T47D (cell line): ENCODE measurements at places on chromosomes 4 and X.

GRCh38 chrX:13733506-13733905 lies 914 bp downstream of the TRAPPC2 start:
- no peak for DNase-seq

DNA sequence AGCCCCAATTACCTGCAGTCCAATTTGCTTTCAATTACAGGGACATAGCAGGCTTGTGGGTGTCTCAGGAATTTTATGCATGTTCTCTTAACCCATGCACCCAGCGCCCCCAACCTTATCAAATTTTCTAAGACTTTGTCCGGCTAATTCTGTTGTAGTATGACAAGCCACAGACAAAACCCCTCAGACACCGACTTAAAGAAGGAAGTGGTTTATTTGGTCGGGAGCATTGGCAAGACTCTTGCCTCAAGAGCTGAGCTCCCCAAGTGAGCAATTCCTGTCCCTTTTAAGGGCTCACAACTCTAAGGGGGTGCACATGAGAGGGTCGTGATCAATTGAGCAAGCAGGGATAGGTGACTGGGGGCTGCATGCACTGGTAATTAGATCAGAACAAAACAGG lies 28.7 kb upstream of the IL9R start:
- no peak for DNase-seq

- peak; percentile 15 for DNase-seq
Measured at GRCh38 chrX:48890296-48890925, 7.2 kb downstream of the TIMM17B start.

DNA sequence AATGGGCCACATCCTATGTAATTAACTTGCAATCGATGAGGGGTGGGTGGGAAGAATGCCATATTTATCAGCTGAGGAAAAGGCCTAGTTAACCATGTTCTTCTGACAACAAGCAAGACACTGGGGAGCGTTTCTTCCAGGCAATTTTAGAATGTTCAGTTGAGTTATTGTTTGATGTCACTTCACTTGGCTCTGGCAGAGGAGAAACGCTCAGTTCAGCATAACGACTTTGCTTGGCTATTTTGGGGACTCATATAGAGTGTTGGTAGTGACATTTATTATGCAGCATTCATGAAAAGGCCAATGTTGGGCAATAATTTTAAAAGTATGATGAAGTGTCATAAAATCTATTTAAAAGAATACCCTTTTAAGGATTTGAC lies 648 bp downstream of the SYNPO2 start:
- DNase-seq = no peak

DNA sequence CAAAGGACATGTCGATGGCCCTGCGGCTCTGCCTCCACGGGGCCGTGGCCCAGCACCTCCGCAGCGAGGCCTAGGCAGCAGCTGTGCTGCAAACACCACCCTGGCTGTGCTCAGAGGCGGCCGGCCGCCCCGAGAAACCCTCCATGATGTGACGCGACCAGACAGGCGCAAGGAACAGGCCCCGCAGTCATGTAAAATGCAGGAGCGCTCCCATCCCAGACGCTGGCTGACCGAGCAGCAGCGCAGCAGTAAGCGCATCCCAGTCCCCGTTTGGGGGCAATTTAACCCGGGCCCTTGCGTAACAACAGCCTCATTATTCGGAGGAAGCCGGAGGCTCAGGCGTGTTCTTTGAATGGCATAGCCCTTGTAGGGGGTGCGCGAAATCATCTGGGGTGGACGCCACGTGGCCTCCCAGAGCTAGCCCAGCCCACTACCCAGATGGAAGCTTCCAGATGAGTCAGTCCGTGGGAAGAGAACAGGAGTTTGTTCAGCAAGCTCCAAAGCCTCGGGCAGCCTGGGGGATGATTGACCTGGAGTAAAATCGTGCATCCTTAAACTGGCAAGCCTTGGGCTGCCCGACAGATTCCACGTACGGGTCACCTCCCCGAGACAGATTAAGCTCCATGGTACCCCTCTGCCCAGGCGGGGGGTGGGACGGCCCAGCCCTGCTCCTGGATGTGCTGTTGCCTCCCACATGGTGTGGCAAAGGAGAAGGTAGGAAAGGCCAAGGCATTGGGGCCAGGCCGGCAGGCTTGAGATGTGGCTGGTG lies 124.0 kb downstream of the HMX1 start:
- DNase-seq = no peak

DNA sequence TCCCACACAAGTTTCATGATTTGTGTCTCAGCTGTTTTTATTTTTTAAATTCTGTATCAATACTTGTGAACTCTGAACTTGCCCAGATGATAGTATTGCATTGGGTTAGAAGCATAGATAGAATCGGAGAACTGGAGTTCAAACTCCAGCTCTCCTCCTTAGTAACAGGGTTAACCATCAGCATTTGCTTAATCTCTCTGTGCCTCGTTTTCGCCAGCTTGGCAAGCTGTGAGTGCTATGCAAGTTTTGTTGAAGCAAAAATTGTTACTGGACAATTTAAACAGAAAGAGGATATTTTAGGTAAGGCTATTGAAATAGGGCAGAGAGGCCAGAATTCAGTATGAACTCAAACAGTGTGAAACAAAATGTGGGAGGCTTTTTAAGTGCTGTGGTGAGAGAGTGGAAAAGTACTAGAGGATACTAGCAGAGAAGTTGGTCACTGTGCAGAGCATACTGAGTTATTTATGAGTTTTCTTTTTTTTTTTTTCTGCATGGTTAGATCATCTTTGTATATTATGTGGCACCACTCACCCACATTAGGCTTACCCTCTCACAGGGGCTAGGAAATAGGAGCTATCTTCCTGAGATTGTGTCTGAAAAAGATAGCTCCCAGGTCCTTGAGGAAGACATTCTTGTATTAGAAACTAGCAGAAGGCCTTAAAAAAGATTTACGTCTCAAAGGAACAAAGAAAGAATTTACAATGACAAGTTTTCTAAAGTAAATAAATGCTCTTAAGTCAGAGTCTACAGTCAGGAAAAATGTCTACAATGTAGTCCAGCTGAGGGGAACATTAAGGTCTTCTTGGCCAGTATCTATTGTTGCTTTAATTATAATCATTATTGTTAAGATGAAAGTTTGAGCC lies 1126.6 kb downstream of the FAT4 start:
- no peak for DNase-seq

GRCh38 chr4:165906272-165906671 lies 33.2 kb downstream of the TLL1 start:
- no peak for DNase-seq

DNA sequence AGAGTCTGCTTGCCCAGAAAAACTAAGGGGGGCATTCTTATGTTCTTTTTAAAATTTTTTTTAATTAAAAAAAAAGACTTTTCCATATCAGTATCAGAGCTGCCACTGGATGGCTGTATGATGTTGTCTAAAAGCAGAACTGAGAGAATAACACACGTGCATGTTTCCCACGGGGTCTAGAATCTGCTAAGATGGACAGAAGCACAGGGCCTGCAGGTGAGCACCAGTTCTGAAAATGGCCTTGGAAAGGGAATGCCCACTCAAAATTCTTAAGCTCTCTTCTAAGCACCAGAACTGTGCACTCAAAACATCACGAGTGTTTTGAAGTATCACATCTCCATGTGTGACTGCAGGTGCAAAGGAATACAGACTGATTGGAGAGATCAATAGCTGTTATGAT lies 61.1 kb downstream of the ARAP2 start:
- DNase-seq = no peak

DNA sequence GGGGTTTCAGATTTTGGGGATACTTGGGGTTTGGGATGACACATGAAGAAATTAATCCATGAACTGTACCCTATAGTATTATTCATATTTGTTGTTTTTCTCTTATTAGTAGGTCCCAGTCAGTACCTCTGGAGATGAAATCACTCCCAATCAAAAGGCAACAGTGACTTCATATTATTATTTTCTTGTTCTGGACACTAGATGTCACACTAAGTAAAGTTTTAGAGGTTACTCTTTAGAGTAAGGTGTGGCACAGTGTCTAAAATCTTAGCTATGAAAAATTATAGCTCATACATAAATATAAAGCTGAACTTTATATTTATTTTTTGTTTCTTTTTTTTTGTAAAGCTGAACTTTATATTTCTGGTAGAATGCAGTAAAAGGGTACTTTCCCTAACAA lies 35.1 kb downstream of the FAM114A1 start:
- peak; percentile 36 for DNase-seq

DNA sequence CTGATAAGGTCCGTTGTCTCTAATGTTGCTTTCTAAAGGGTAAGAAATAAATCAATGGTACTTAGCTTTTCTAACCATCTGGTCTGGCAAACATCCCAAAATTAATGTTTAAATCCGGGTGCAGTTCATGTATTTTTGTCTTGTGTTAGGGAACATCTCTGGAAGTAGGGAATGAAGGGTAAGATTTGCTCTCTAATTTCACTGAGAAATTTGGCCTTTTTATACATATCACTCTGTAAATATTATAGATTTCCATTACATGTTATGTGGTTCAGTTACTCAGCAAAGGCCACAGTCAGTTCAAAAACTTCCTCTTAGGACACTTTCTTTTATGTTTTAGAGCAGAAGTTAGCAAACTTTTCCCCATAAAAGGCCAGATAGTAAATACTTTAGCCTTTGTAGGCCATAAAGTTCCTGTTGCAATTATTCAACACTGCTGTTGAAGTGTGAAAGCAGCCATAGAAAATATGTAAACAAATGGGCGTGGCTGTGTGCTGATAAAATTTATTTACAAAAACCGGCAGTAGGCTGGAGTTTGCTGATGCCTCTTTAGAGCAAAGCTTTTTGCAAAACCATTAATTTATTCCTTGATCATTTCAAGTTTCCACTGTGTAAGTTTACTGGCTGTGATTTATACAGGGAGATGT lies 218.1 kb downstream of the ANTXR2 start:
- DNase-seq = no peak

DNA sequence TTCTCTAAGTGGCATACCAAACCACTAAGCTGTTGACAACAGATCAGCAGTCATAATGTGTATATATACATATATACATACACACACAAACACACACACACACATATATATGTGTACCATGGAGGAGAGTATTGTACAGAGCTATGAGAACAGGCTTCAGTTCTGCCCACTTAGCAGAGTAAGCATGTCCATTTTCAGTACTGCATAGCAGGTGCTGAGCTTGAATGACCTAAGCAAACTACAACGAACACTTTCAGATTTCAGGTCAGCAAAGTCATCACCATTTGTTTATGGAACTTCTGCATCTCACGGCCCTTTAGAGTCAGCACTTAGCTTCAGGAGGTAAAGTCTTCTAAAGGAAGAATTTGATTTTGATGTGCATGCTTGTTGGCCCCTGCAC lies 735.8 kb upstream of the ATOH1 start:
- no peak for DNase-seq

GRCh38 chr4:124879195-124879594 lies 166.7 kb upstream of the ANKRD50 start:
- DNase-seq = no peak

DNA sequence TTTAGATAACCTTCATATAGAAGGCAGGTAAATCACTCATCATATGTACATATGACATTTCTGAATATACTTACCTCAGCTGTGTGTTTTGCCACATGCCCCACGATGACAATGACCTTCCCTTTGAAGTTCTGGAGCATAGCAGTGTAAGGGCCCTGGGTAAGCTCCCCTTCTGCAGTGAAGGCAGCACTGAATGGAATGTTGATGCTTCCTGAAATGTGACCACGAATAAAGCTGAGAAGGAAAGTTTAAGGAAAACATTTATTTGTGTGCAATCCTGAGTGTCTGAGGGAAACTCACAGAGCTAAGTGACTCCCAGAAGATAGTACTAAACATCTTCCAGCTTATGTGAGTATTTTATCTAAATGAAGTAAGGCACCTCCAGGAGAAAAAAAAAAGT lies 200.1 kb downstream of the NPNT start:
- DNase-seq = no peak

GRCh38 chr4:48909697-48910096 lies 3.1 kb upstream of the OCIAD2 start:
- DNase-seq = no peak

DNA sequence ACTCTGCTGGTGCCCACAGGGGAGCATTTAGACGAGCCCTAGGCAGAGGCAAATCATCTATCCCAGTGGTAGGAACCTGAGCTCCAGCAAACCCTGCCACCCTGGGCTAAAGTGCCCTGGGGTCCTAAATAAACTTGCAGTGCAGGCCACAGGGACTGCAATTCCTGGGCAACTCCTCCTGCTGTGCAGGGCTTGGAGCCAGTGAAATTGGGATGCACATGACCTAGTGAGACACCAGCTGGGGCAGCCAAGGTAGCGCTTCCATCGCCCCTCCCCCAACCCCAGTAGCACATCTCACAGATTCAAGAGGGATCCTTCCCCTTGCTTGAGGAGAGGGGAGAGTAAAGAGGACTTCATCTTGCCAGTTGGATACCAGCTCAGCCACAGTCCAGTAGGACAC lies 44.1 kb downstream of the CHRNA9 start:
- DNase-seq = no peak

DNA sequence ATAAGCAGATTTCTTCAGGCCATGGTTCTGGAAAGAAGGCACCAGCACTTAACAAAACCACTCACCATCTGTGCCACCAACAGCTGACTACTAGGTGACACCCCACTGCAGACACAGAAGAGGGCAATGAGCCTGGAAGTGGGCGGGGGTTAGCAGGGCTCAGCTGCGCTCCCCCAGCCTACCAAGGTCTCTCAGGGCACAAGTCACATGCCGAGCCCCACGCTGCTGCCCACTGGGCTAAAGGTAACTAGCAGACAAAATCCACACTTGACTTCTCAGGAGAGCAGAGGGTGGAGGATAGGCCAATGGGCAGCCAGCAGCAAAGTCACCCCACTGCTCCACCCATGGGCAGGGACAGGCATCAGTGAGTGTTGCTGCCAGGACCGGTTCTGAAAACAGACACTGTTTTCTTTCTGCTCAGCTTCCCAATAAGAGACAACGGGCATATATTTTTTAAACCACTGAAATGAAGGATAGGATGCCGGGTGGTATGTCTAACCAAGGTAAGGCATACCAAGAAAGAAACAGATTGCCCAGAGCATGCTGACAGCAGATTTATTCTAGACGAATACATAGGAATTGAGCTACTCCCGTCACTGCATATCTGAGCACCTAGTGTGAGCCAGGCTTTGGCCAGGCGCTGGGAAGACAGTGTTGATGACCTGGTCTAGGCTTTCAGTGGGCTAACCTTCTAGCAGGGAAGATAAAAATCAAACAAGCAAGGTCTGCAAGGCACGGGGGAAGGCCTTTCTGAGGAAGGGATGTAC lies 20.1 kb downstream of the ACSL1 start:
- peak; percentile 70 for DNase-seq
